Uterus (tissue), 4 donors: ENCODE measurements at places on chromosomes 5 and 9. TPM values are rescaled to one million over a fixed set of nuclear protein-coding genes. Genes with fewer than 3 reads are reported as not detected.

DNA sequence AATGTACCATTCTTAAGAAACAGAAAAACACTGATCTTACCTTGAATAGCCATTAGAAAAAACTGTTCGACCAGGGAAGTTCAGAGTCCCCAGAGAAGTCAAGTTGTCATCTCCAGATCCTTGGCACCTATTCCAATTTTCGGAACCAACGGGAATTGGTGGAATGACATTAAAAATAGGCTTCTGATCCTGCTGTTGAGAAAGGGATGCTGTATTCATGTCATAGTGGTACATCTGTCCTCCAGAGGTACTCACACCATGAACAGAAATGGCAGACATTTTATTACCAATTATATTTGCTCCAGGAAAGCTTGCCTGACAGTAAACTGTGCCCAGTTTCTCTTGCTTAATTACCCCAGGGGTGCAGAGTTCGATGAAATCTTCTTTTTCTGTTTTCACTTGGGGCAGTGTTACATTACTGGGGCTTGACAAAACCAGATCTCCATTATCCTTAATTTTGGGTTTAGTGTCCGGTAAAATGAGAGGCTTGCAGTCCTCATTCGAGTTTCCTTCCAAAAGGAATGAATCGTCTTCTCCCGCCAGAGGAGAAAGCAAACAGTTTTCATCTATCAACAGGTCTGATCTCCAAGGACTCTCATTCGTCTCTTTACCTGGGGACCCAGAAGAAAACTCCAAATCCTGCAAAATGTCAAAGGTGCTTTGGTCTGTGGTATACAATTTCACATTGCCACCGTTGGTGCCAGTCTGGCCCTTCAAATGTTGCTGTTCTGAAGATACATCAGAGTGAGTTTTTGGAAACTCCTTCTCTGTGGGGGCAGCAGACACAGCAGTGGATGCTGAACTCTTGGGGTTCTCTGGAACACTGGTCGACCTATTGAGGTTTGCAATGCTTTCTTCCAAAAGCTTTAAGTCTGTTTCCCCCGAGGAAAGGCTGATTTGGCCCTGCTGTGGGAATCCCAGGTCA, 3.6 kb downstream of the NR3C1 start:
- DNase-seq, result no peak
- H3K4me1 ChIP-seq, result no peaks in the 10 kb centered on the region
- peak overlapping the region; percentile 17 for H3K27ac ChIP-seq
- H3K4me3 ChIP-seq, result peak overlapping the region; percentile 94
- no peaks in the 10 kb centered on the region for H3K27me3 ChIP-seq
- no peaks in the 10 kb centered on the region for H3K36me3 ChIP-seq

GRCh38 chr5:91311697-91312501, 71.2 kb downstream of the ARRDC3 start:
- H3K4me3 ChIP-seq, result no peak overlapping the region
- no peaks in the 10 kb centered on the region for H3K36me3 ChIP-seq
- no peaks in the 10 kb centered on the region for H3K4me1 ChIP-seq
- H3K27ac ChIP-seq, result peak overlapping the region; percentile 69

GRCh38 chr5:37940931-37941623, 101.2 kb upstream of the GDNF start:
- no peaks in the 10 kb centered on the region for H3K4me1 ChIP-seq
- no peak for DNase-seq
- no peaks in the 10 kb centered on the region for H3K27me3 ChIP-seq
- H3K4me3 ChIP-seq, result no peak overlapping the region
- no peaks in the 10 kb centered on the region for H3K36me3 ChIP-seq

DNA sequence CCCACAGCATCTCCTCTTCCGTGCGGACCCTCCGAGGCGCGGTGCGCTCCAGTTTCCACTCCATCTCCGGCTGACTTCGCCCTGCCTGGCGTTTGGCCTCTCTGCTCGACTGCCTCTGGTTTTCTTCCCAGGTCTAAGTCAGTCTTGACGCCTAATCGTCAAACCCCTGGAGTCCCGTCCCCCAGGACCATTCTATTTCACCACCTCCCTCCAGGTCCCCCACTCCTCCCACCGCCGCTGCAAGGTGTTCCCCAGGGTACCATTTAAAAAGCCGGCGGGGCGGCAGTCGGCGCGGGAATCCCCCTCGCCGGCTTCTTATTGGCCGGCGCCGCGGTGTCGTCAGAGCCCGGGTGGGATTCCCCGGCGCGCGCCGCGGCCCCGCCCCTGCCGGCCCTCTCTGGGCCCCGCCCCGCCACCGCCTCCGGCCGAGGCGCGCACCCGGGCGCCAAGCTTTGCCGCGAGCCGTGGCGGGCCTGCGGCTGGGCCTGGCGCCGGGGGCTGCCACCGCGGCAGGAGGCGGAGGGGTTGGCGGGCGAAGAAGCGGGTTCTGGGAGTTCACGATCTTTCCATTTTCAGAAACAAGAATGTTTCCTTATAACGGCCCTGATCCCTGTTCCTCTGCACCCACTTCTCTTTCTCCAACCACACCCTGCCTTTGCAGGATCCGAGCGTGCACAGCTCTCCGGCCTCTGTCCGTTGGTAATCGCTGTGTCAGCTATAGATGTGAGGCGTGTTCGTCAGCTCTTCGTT, at the start of gene CDC20B:
Gene CDC20B, minus strand, starts transcription at position 241 of the 750 bp plus-strand sequence. Its CDS starts 177 bp downstream, at position 64.
- peaks cover 8% of the 10 kb centered on the region for H3K4me1 ChIP-seq
- DNase-seq, result peak; percentile 68
- no peak within 1 kb of the TSS for H3K27ac ChIP-seq
- peaks cover 43% of the 10 kb centered on the region for H3K27me3 ChIP-seq

GRCh38 chr5:154058055-154059038, 19.6 kb downstream of the MFAP3 start:
- H3K27me3 ChIP-seq, result no peaks in the 10 kb centered on the region
- no peak overlapping the region for H3K4me3 ChIP-seq
- no peak overlapping the region for H3K27ac ChIP-seq
- no peak for DNase-seq

- no peak overlapping the region for H3K4me3 ChIP-seq
- H3K27me3 ChIP-seq, result no peaks in the 10 kb centered on the region
- H3K4me1 ChIP-seq, result no peaks in the 10 kb centered on the region
- H3K36me3 ChIP-seq, result no peaks in the 10 kb centered on the region
- H3K27ac ChIP-seq, result no peak overlapping the region
Observed at GRCh38 chr5:104763216-104763615, 1200.6 kb upstream of the NUDT12 start.

- no peaks in the 10 kb centered on the region for H3K27me3 ChIP-seq
- no peaks in the 10 kb centered on the region for H3K4me1 ChIP-seq
- H3K4me3 ChIP-seq, result peak overlapping the region; percentile 25
- peak; percentile 50 for DNase-seq
Observed at GRCh38 chr9:87336914-87337333, 160.7 kb upstream of the DAPK1 start.

Gene RGS3
- 16.2 TPM for total RNA-seq

Gene DEPDC1B
- 8.2 TPM for total RNA-seq

Gene POU4F3
- 0.30 TPM for total RNA-seq

Gene OMD
- total RNA-seq, result 13.2 TPM
